ENCODE measurements at places on chromosomes 3 and 15. TPM values are rescaled to one million over a fixed set of nuclear protein-coding genes. Genes with fewer than 3 reads are reported as not detected.
A peak's percentile ranks its signal among the peaks of the same experiment; 100 is the strongest.

- H3K36me3 ChIP-seq: no peaks in the 10 kb centered on the region
- H3K4me3 ChIP-seq: no peak overlapping the region
- H3K27ac ChIP-seq: no peak overlapping the region
Measured at GRCh38 chr3:43540624-43541023, 81.2 kb downstream of the ANO10 start.

The GRAMD2A gene
- 19.8 TPM for total RNA-seq

The IQCF5 gene
- not detected for total RNA-seq

The EIF2A gene
- 99.3 TPM for total RNA-seq

The TMEM212 gene
- total RNA-seq: not detected

DNA sequence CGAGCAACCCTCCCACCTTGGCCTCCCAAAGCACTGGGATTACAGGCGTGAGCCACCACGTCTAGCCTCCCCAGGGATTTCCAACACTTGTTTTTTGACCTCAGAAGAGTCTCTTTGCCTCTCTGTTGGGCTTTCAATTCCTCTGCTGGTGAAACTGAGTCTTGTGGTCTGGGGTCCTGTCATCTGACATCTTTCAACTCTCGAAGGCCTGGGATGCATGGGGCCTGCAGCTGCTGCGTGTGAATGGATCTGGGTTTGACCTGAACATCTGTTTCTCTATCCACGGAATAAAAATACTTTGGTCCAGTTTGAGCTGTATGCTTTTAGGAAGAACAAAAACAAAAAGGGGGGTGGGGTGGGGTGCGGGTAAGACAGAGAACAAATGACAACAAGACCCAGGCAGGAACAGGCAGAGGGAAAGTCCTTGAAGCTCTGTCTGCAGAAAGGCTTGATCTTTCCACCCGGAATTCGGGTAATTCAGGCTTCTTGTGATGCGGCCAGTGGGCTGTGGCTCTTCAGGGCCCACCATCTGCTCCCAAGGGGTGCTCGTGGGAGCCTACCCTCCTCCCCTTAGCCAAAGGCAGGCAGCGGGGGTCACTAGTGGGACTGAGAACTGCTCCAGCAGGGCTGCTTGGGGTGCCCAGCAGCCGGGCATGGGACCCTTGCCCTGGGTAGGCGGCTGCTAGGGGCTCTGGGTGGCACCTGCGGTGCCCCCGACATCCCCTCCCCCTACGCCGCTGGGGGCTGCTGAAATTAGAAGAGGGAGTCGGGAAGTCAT is 71.5 kb downstream of the SLC12A8 start:
- no peak for DNase-seq
- H3K27me3 ChIP-seq: no peaks in the 10 kb centered on the region
- no peaks in the 10 kb centered on the region for H3K4me1 ChIP-seq
- no peaks in the 10 kb centered on the region for H3K36me3 ChIP-seq
- peak overlapping the region; percentile 43 for H3K27ac ChIP-seq
- H3K4me3 ChIP-seq: peak overlapping the region; percentile 49

The ZNF662 gene
- 7.1 TPM for total RNA-seq

DNA sequence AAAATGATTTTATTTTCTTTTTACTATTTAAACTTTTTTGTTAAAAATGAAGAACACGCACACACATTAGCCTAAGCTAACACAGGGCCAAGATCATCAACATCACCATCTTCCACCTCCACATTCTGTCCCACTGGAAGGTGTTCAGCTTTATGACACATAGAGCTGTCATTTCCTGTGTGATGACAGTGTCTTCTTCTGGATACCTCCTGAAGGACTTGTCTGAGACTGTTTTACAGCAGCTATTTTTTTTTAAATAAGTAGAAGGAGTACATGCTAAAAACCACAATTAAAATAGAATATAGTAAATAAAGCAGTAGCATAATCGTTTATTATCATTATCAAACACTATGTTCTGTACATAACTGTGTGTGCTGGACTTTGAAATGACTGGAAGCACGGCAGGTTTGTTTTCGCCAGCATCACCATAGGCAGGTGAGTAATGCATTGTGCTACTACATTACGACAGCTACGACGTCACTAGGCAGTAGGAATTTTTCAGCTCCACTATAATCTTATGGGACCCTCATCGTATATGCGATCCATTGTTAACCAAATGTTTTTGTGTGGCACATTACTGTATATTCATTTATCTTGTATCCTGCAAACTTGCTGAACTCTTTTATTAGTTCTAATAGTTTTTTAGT is 72.8 kb downstream of the KLF15 start:
- no peaks in the 10 kb centered on the region for H3K36me3 ChIP-seq
- DNase-seq: no peak
- H3K4me3 ChIP-seq: no peak overlapping the region
- H3K27me3 ChIP-seq: peaks cover 3% of the 10 kb centered on the region
- no peak overlapping the region for H3K27ac ChIP-seq
- no peaks in the 10 kb centered on the region for H3K4me1 ChIP-seq

The LMAN1L gene
- not detected for total RNA-seq

DNA sequence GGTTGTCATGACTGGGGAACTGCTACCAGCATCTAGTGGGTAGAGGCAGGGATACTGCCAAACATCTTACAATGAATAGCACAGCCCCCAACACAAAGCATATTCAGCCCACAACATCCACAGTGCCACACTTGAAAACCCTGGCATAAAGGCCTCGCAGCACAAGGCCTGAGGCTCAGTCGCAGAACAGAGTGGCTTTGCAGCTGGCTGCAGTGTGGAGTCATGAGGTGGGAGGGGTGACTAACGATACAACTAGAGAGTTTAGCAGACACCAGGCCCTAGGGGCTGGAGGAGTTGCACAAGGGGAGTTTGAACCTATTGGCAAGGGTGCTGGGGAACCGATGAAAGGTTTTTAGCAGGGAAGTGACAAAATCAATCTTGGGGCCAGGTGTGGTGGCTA is 32.1 kb downstream of the GRK7 start:
- H3K4me3 ChIP-seq: no peak overlapping the region
- H3K4me1 ChIP-seq: peaks cover 26% of the 10 kb centered on the region
- no peak for DNase-seq
- H3K36me3 ChIP-seq: no peaks in the 10 kb centered on the region
- no peak overlapping the region for H3K27ac ChIP-seq

DNA sequence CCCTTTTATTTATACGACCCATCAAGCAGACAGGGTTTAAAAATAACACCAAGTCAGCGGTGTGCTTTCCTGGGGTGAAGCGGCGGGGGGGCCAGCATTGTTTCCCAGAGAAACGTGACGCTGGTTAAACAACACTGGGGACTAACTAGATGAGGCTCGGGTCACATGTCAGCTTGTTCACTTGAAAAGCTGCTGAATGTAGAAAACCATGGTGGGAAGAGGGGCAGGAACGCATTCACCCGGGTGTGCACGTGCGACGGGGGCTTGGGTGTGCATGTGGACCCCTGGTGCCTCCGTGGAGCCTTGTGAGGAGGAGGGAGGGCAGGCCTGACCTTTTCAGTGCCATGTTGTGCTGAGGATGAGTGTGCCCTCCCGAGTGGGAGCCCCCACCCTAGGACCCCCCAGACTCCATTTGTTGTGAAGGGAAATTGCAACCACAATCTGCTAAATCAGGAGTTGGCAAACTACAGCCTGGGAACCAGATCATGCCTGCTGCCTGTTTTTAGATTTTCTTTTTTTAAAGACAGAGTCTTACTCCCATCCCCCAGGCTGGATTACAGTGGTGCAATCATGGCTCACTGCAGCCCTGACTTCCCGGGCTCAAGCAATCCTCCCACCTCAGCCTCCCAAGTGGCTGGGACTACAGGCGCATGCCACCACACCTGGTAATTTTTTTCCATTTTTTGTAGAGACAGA is 70.4 kb upstream of the CMTM7 start:
- H3K4me3 ChIP-seq: no peak overlapping the region
- DNase-seq: no peak
- no peaks in the 10 kb centered on the region for H3K27me3 ChIP-seq
- H3K36me3 ChIP-seq: no peaks in the 10 kb centered on the region
- no peak overlapping the region for H3K27ac ChIP-seq
- H3K4me1 ChIP-seq: no peaks in the 10 kb centered on the region

DNA sequence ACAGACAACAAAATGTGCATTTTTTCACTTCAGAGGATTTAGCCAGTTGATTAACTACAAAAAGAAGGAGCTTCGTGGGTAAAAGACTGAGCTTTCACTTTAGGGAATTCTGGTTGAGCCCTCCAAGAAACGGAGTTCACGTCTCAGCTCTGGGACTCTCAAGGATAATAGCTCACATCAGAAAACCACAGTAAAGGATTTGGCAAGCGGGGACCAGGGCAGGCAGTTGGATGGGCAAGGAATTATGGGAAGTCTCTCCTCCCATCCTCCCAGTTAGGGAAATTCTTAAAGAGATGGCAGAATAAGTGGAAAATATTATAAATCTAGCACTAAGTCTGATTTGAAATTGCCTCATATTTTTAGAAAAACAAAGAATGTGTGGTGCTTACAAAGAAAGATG is 188.3 kb upstream of the EOMES start:
- no peaks in the 10 kb centered on the region for H3K36me3 ChIP-seq
- no peaks in the 10 kb centered on the region for H3K27me3 ChIP-seq
- no peaks in the 10 kb centered on the region for H3K4me1 ChIP-seq
